A549 treated with Mapracorat at 1 μM for 4 hours (cell line): ENCODE measurements at places on chromosomes 6 and 20. TPM values are rescaled to one million over a fixed set of nuclear protein-coding genes. Genes with fewer than 3 reads are reported as not detected.

Gene HLA-DMB
- 1.3 to 2.2 TPM (median 1.9 TPM) in 5 replicates for total RNA-seq

Gene TDRD6
- total RNA-seq, result not detected in 5 replicates

Gene NMBR
- total RNA-seq, result not detected in 5 replicates

Gene EYS
- total RNA-seq, result 0.02 to 0.18 TPM (median 0.15 TPM) in 3 of 5 replicates, not detected in the others

Gene SCRT2
- 0.08 TPM in 1 of 5 replicates, not detected in the others for total RNA-seq

Gene KIF6
- 0.11 to 0.35 TPM (median 0.30 TPM) in 5 replicates for total RNA-seq

Gene SPDEF
- 1.2 to 2.1 TPM (median 1.6 TPM) in 5 replicates for total RNA-seq

Gene ARMH2
- total RNA-seq, result not detected in 5 replicates

Gene TEAD3
- 5.6 to 7.9 TPM (median 7.4 TPM) in 5 replicates for total RNA-seq

Gene ACTL10
- total RNA-seq, result 0.06 TPM in 1 of 5 replicates, not detected in the others

Gene TSPO2
- total RNA-seq, result not detected in 5 replicates

Gene HLA-DRB5
- not detected in 5 replicates for total RNA-seq

Gene CTAGE9
- not detected in 5 replicates for total RNA-seq

Gene C6orf141
- total RNA-seq, result 9.7 to 13.3 TPM (median 11.2 TPM) in 5 replicates

Gene SRSF12
- total RNA-seq, result 1.0 to 2.0 TPM (median 1.9 TPM) in 5 replicates

Gene SAYSD1
- 5.5 to 6.8 TPM (median 6.2 TPM) in 5 replicates for total RNA-seq

Gene CNKSR3
- total RNA-seq, result 6.1 to 7.8 TPM (median 7.4 TPM) in 5 replicates

Gene FAXC
- total RNA-seq, result 5.9 to 8.9 TPM (median 6.6 TPM) in 5 replicates

Gene GPSM3
- total RNA-seq, result 0.29 to 0.50 TPM (median 0.33 TPM) in 5 replicates

Gene EYA2
- 1.7 to 2.6 TPM (median 2.3 TPM) in 5 replicates for total RNA-seq

Gene TMC2
- not detected in 5 replicates for total RNA-seq

Gene HLA-C
- total RNA-seq, result 40.6 to 57.1 TPM (median 52.8 TPM) in 5 replicates

Gene B3GALT4
- total RNA-seq, result 0.56 to 1.3 TPM (median 0.87 TPM) in 5 replicates

Gene C6orf118
- total RNA-seq, result 0.14 to 0.20 TPM (median 0.18 TPM) in 4 of 5 replicates, not detected in the other

Gene PBOV1
- not detected in 5 replicates for total RNA-seq

Gene SYNDIG1
- total RNA-seq, result 1.4 to 2.2 TPM (median 1.8 TPM) in 5 replicates

Gene SLC17A4
- not detected in 5 replicates for total RNA-seq

Gene SIRPB1
- total RNA-seq, result 0.29 to 0.52 TPM (median 0.51 TPM) in 5 replicates

Gene NKAPL
- not detected in 5 replicates for total RNA-seq

Gene LY6G5C
- total RNA-seq, result 0.92 to 1.6 TPM (median 1.1 TPM) in 5 replicates

Gene RMND1
- total RNA-seq, result 12.3 to 14.2 TPM (median 13.3 TPM) in 5 replicates

Gene PRL
- total RNA-seq, result not detected in 5 replicates

Gene ENPP1
- 1.1 to 1.5 TPM (median 1.4 TPM) in 5 replicates for total RNA-seq

Gene HMGCLL1
- total RNA-seq, result 0.12 to 0.20 TPM (median 0.15 TPM) in 4 of 5 replicates, not detected in the other

Gene SNAI1
- 8.0 to 12.1 TPM (median 11.7 TPM) in 5 replicates for total RNA-seq

Gene TMEM74B
- 3.0 to 5.0 TPM (median 4.7 TPM) in 5 replicates for total RNA-seq

Gene LPA
- total RNA-seq, result 0.02 to 0.17 TPM (median 0.06 TPM) in 4 of 5 replicates, not detected in the other

Gene RSPH3
- 3.9 to 5.5 TPM (median 5.2 TPM) in 5 replicates for total RNA-seq

Gene MYLK4
- total RNA-seq, result 0.10 to 0.21 TPM (median 0.14 TPM) in 5 replicates
